ENCODE measurements at places on chromosomes 16 and 17.

- DNase-seq, result no peak
Measured at GRCh38 chr16:49330562-49331201, 42.9 kb upstream of the C16orf78 start.

- no peak for DNase-seq
Measured at GRCh38 chr16:27518226-27518625, 31.5 kb downstream of the GTF3C1 start.

DNA sequence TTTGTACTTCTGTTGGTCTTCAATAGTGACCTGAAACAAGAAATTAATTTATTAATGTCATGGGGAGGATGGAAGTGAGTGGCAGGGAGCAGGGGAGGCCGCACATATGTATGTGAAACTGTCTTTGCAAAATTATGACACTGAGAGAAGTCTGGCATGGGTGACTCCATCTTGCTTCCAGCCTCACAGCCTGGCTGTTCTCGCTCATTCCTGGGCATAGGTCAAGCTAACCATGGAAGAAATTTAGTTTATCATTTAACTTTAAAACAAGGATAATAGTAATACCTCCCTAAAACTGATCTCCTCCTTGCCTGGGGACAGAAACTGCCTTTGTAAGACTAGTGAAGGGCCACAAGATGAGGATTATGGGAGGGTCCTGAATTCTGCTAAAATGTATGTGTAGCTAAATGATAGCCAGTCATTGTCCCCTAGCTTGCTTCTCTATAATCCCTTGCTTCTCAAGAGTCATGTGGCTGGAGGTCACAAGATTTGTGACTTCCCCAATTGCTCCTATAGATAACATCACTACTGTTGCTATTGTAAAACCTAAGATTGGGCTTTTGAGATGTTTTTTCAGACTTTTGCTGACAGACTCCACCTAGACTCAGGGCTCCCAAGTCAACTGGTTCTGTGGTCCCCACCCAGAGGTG is 126.0 kb downstream of the HS3ST3A1 start:
- DNase-seq, result no peak

DNA sequence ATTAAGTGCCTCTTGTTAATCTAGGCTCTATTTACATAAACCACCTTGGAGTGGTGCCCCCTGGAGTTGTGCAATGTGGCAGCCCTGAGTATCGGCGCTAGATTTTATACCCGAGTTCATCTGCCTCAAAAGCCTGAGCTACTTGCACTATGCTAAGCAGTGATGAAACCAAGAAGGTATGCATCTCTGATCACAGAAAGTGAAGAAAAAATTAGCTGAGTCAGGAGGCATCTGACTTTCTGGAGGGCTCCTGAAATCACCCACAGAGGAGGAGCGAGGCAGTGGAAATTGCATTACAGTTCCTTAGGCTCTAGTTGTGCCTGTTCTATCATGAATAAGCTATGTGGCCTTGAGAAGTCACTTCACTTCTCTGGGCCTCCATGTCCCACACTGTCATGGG is 80.3 kb upstream of the PSMD7 start:
- DNase-seq, result no peak

DNA sequence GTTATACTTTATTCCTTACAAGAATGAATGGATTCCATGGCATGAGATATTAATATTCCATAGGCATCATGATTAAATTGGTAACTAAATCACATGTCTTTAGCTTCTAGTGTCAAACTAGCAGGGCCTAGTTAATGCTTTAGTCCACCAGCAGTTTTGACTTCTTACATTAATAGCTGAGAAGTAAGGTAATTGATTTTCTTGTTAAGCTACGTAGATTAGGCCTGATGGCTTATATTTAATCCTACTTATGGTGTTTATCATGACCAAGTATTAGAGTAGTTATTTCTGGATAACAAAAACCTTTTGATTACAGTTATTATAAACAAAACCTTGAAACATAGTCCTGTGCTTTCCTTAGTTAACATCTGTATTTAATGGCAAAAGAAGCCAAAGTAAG is 184.5 kb downstream of the TANC2 start:
- no peak for DNase-seq

GRCh38 chr16:3057181-3058138 is 8.0 kb upstream of the IL32 start:
- DNase-seq, result no peak

- DNase-seq, result no peak
Measured at GRCh38 chr16:13621639-13622038, 298.3 kb upstream of the ERCC4 start.

GRCh38 chr17:82693168-82693867 is 5.2 kb downstream of the RAB40B start:
- DNase-seq, result no peak

DNA sequence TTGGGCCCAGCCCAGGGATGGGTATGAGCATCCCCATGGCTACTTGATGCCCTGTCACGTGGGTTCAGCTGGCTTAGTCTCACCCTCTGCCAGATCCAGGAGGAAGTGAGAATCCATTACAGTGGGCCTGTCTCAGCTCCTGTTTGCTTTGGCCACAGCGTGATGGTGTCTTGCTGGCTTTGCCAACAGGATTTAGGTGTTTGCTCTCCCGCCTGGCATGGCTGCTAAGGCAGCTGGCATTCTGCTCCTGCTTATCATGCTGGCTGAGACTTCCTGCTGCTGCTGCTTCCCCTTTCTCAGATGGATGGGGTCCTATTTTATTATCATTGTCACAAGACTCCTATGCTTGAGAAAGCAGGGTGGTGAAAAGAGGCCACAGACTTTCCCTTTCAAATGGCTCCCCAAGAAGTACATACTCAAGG is 28.3 kb upstream of the HOXB13 start:
- no peak for DNase-seq

DNA sequence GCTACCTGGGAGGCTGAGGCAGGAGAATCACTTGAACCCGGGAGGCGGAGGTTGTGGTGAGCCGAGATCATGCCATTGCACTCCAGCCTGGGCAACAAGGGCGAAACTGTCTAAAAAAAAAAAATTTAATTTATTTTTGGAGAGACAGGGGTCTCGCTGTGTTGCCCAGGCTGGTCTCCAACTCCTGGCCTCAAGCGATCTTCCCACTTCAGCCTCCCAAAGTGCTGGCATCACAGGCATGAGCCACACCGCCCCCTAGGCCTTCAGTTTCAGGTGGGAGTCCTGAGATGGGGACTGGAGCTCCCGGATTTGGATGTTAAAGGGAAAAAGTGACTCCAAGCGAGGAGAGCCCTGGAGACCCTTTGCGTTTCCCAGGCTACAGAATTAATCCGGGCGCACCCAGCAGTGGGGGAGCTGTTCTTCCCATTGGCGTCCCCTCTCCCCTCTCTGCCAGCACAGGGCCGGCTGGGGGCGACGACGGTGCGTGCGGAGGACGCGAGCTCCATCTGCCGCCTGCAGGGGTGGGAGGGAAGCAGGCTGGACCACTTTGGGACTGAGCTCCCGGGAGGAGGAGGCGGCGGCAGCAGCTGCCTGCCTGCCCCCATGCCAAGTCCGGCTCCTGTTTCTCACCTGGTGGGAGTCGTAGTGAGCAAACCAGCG is 49.3 kb upstream of the USP7 start:
- DNase-seq, result no peak

GRCh38 chr17:50218071-50218759 is 16.8 kb upstream of the COL1A1 start:
- DNase-seq, result no peak

DNA sequence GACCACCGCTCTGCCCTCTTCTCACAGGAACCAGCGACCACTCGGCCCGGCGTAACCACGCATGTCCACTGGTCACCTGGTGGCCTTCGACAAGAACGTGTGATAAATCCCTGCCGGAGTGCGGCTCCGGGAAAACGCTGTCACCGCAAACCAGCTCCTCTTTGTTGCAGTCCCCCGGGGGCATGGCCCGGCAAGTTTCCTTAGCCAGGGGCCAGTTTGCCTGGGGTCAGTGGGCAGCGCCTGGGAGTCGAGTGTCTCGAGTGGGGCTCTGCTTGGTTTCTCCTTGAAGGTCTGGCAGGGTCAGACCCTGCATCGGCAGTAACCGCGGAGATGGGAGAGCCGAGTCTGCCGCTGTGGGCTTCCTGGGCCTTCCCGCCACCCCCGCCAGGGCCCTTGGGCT is 52.5 kb downstream of the JPH3 start:
- no peak for DNase-seq

DNA sequence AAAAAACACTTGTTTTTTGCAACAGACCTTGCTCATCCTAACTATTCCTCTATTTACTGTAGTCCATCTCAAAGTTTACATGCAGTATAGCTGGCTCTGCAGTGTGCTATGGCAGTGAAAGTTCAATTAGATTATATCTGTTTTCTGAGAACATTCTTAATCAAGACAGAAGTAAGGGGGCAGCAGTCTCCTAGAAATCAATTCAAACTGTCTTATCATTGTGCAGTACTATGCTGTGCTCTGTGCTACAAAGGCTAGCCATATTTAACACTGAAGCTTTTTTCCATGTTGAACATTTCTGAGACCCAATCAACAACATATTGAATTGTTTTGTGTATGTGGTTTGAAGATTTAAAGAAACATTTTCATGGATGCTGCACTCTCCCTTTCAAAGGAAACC is 11.4 kb downstream of the NETO2 start:
- no peak for DNase-seq

DNA sequence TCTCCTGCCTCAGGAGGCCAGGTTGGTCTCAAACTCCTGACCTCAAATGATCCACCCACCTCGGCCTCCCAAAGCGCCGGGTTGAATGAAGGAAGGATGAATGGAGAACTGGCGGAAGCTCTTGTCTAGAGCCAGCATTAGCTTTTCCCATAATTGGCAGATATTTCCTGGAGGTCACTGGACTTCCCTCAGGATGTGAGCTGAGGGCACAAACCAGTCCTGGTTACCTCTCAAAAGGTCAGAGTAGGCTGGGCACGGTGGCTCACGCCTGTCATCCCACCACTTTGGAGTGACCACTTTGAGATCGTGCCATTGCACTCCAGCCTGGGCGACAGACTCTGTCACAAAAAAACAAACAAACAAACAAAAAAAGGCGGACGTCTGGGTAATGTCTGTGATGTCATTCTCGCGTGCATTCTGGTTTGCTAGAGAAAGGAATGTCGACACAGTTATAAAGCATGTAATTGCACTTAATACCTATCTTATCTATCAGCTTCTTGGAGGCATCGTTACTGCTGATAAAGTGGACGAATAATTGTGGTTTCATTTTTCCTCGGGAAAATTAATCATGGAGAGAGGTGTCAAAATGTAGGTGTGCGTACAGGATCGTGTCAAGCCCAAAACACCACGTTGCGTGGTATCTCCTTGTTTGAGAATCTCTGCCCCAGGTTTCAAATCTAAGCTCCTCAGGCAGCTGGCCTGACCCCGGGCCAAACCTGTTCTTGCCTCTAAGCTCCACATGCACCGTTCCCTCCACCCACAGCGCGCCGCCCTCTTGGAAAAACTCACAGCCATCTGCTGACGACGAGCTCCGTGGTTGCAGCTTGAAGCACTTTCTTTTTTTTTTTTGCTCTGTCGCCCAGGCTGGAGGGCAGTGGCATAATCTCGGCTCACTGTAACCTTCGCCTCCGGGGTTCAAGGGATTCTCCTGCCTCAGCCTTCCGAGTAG is 6.4 kb upstream of the CRK start:
- DNase-seq, result no peak

GRCh38 chr16:71658771-71659170 is 32.8 kb downstream of the MARVELD3 start:
- no peak for DNase-seq

GRCh38 chr17:44879376-44879775 is 19.9 kb downstream of the EFTUD2 start:
- DNase-seq, result no peak

- no peak for DNase-seq
Measured at GRCh38 chr17:39556423-39556822, 51.3 kb downstream of the NEUROD2 start.

GRCh38 chr16:2529061-2529931 is 1.9 kb downstream of the CEMP1 start:
- DNase-seq, result no peak

GRCh38 chr16:51312363-51313150 is 161.5 kb upstream of the SALL1 start:
- DNase-seq, result no peak

DNA sequence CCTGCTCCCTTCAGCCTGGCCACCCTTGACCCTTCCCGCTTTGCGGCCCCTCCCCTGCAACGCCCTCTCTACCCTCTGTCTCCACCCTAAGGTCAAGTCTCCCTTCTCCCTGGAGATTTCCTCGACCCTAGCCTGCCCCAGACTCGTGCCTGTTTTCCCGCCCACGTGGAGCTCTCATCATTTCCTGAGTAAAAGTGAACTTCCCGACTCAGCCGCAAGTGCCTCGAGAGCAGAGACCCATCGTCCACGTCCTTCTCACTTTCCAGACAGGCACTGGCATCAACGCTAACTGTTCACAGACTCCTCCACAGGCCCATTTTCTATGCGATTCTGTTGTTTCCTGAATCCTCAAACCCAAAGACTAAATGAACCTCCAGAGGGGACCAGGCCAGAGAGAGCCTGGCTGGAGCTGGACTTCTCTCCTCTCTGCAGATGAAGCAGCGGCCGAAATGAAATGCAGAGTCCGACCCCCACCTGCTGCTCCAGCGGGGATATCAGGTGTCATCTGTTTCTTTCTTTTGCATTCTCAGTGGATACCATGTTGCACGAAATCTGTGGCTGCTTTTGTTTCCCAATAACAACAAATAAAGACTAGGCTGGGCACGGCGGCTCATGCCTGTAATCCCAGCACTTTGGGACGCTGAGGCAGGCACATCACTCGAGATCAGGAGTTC is 52.5 kb downstream of the RTN4RL1 start:
- no peak for DNase-seq

DNA sequence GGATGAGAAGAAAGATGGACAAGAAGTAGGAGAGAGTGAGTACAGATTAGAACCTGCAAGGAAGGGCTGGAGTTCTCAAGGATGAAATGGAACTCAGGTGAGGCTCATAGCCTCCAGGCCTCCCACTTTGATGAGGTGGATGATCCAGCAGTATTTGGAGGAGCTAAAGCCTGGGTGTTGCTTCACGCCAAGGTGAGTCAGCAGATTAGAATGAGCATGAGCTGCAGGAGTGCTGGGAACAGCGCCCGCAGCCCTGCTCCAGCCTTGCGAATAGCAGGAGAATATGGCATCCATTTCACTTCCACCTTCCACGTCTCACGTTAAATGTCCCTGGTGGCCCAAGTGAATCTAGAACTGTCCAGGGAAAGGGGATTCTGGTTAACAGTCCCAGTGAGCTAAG is 94.4 kb upstream of the CPHXL start:
- no peak for DNase-seq

- no peak for DNase-seq
Measured at GRCh38 chr17:39131616-39132015, 19.8 kb downstream of the PLXDC1 start.

DNA sequence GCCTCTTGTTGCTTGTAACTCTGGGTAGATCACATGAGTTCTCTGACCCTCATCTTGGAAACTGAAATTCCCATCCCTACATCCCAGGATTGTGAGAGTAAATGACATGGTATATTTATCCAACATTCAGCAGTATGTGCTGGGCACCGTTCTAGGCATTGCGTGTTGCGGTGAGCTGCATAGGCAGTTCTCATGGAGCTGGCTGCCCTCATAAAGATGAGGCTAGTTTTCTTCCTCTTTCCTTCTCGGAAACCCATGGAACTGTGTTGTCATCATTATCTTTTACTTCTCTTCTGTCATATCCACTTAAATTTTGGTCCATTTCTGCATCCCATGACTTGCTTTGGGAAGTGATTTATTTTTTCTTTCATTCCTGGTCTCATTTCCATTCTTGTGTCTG is 17.2 kb downstream of the CMIP start:
- DNase-seq, result no peak

- no peak for DNase-seq
Measured at GRCh38 chr16:60127196-60127595, 1393.1 kb upstream of the GOT2 start.

Measured in right renal pelvis (tissue), 4 donors.